ENCODE measurements at places on chromosomes 4 and X.
A peak's percentile ranks its signal among the peaks of the same experiment; 100 is the strongest.

DNA sequence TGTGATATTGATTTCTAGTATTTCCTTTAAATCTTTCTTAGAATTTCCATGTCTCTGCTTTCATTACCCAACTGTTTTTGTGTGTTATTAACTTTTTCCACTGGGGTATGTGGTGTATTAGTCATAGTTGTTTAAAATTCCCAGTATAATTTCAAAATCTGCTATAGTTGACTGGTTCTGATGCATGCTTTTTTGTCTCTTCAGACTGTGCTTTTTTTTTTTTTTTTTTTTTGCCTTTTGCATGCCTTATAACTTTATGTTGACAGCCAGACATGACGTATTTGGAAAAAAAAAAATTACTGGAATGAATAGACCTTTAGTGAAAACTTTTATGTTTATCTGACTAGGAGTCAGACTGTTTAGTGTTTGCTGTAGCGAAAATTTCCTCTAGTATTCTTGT is 580.4 kb downstream of the ANKRD50 start:
- no peak for DNase-seq

DNA sequence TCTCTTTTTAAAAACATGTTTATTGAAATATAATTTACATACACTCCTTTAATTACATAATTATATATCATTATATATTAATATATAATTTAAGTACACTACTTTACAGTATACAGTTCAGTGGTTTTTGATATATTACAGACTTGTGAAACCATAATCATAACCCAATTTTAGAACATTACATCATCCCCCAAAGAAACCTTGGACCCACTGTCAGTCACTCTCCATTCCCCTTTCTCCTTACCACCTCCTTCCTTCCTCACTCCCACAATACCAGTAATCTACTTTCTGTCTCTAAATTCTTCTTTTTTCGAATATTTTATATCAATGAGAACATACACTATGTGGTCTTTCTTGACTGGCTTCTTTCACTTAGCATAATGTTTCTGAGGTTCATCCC is 17.9 kb upstream of the EXOSC9 start:
- no peak for DNase-seq

DNA sequence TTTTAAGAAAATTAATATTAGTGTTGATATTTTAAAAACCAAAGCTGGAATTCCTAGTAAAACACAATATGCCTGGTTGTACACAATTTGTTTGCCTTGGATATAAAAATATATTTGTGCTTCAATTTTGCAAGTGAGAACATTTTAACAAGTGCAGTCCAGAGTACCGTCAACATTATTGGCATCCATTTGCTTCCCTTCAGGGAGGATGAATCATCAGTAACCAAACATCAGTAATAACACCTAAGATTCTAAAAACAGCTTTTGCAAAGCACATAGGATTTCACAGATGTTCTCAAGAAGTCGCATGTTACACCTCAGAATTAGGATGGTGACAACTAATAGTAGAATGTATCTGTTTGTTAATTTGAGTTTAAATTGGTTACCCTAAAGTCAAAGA is 262.6 kb upstream of the BMP3 start:
- DNase-seq = no peak

GRCh38 chrX:135463937-135464336 is 42.2 kb downstream of the SMIM10L2A start:
- no peak for DNase-seq

- DNase-seq = no peak
These were observed 983.6 kb downstream of the RPA4 start for GRCh38 chrX:97867266-97867665.

DNA sequence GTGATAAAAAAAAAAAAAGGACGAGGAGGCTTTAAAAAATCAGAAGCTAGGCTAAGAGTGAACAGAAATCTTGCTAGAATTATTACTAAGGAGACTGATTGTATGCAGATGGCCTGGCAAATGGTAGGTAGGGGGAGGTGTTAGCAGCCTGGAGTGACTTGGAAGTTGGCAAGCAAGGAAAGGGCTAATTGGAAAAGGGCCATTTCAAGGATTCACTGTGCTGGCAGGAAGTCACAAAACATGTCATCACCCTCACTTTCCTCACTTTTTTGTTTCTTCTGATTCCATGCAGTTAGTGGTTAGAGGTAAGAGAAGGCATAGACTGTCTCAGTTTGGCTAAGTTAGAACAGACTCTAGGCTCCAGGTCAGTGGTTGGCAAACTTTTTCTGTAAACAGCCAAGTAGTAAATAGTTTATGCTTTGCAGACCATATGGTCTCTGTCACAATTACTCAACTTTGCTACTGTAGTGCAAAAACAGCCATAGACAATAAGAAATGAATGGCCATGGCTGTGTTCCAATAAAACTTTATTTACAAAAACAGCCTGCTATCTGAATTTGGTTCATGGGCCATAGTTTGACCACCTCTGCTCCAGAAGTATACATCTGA is 646.5 kb upstream of the ACTRT1 start:
- no peak for DNase-seq

DNA sequence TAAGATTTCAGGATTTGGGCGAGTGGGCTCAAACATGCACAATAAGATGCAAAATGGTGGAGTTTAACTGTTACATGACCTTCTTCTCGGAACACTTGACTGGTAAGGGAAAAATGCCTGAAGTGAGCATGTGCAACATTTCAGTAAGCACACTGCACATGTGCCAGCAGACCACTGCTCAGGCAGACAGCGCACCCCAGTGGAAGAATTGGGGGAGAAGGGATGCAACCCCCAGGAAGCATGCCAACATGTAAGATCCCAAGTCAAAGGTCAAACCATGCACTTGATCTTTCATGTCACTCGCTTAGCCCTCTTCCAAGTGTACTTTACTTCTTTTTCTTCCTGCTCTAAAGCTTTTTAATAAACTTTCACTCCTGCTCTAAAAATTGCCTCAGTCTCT is 256.3 kb downstream of the CENPC start:
- no peak for DNase-seq

- peak; percentile 20 for DNase-seq
These were observed 123.1 kb downstream of the BTC start for GRCh38 chr4:74671080-74671698.

DNA sequence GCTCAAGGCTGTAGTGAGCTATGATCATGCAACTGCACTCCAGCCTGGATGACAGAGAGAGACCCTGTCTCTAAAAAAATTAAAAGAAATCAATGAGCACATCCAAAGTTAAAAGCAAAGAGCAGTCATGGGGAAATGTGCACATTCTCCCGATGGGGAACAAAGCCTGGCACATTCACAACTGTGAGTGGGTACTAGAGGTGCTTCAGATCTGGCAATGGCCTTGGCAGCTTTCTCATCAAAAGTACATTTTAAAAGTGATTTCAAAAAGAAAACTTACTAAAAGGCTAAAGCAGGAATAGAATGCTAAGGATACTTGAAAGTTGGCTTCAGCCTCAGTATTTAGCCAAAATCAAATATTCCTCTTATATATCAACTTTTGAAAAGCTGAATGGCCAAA is 145.9 kb upstream of the MAOA start:
- DNase-seq = no peak

DNA sequence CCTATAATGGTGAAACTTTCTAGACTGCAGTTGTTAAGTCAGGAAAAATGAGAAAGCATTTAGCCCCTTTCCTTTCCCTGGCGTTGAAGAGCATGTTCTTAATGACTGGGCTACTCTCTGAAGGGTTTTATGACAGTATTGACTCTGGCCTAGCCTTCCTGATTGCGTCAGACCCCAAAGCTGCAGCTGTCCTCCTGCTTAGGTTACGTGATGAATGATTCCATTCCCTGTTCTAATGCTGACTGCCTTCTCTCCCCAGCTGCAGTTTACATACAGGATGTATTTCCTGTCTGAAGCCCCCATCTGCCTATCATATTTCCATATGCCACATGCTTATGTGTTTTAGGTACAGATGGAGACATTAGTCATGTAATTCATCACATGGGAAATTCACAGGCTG is 105.8 kb upstream of the EGFL6 start:
- peak; percentile 79 for DNase-seq

- DNase-seq = no peak
These were observed 42.3 kb downstream of the GABRB1 start for GRCh38 chr4:47073647-47074046.

DNA sequence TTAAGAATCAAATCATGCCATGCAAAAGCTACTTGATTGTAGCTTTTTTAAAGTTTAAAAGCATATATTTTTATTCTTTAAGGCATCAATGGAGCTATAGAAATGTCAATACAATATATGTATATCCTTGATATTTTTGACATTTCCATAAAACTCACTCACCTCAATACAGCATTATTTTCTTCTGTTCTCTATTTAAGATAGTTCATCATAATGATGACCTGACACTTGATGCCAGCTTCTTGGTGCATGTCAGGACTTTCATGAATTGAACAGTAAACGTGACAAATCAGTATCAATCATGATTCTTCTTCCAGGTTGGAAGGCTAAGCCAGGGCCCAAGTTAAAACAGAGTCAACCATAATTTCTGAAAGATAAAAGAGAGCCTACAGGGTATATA is 33.6 kb upstream of the ATP8A1 start:
- DNase-seq = no peak

DNA sequence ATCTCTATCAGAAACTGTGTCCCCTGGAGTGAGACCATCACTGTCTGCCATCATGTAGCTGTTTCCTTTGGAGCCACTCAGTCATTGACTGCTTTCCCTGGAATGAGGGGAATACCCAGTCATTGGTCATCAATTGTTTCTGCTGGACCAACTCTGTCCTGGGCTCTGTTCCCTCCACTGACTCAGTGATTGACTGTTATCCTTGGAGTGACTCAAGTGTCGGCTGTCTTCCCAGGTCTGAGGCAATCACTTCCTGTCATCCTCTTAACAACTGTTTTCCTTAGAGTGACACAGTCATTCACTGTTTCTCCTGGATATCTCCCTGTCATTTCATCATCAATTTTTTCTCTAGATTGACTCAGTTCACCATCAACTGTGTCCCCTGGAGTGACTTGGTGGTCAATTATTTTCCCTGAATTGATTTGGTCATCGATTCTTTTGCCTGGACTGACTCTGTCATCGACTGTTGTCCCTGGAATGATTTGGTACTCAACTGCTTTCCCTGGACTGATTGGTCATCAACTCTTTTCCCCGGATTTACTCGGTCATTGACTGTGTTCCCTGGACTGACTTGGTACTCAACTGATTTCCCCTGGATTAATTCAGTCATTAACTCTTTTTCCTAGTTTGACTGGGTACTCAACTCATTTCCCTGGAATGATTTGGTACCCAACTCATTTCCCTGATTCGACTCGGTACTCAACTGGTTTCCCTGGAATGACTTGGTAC is 327.9 kb upstream of the VCX start:
- DNase-seq = no peak

DNA sequence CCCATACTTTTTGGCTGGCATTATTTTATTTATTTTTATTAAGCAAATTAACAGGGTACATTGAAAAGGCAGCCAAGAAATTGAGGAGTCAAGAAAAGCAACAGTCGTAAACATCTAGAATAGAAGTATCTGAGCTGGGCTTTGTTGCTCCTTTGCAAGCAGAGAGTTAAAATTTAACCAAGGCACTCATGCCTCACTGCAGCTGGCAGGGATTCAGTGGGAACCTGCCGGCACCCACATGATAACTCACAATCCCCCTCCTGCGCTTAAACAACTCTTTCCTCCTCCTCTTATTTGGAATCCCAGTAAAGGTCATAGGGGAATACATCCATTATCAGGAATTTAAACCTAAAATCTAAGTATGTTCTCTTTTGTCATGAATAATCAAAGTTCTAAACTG is 115.5 kb downstream of the SOX3 start:
- DNase-seq = no peak
